ENCODE measurements at places on chromosomes 5 and 9.

- no peak for DNase-seq
Observed at GRCh38 chr5:169584998-169585451, 1.5 kb downstream of the SPDL1 start.

DNA sequence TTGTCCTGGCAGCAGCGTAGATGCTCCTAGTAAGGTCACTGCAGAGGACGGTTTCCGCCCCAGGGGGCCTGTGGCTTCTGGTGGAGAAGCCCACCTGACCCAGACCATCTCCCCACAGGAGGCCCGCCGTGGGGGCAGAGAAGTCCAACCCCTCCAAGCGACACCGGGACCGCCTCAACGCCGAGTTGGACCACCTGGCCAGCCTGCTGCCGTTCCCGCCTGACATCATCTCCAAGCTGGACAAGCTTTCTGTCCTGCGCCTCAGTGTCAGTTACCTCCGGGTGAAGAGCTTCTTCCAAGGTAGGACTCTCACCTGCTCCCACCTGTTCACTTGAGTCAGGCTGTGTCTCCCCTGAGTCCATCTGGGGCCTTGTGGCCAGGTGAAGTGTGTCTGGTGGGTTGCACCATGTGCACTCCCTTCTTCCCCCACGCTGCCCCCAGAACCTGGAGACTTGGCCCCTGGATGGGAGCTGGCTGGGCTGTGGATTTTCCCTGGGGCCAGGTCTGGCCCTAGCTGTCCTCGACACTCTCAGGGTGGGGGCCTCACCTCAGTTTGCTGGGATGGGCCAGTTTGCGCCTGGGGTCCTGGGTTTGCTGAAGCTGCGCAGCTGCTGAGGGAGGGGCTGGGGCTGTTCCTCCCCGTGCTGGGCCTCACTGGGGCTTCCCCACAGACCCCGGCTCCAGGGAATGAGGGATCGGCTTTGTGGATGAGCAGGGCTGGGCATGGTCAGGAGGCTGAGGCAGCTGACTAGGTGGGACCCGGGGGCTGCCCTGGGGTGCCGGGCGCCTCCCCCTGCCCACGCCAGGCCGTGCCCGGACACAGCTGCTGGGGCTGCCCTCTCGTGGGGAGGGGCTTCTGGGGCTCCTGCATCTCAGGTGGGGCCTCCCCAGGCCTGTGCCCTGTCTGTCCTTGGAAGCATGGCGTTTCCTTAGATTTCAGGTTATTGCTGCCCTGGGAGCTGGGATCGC, 32.4 kb downstream of the AHRR start:
- DNase-seq: no peak

- DNase-seq: no peak
Observed at GRCh38 chr5:95390812-95391492, at the start of gene FAM81B. Gene FAM81B, plus strand, starts transcription at chr5:95391366. Its CDS starts 24 bp downstream, at chr5:95391390.

DNA sequence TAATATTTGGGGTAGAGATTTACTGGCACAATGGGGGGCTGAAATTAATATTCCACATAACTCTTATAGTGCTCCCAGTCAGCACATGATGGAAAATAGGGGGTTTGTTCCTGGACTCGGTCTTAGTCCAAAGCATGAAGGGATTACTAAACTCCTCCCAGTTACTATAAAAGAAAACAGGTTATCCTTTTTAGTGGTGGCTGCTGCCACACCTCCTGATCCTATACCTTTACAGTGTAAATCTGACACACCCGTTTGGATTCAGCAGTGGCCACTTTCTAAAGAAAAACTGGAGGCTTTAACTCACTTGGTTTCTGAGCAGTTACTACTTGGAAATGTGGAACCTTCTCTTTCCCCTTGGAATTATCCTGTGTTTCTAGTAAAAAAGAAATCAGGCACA, 572.9 kb upstream of the PTGER4 start:
- no peak for DNase-seq

- DNase-seq: no peak
Observed at GRCh38 chr5:76271836-76272235, 131.2 kb upstream of the IQGAP2 start.

- no peak for DNase-seq
Observed at GRCh38 chr5:155624597-155625241, 611.2 kb downstream of the KIF4B start.

DNA sequence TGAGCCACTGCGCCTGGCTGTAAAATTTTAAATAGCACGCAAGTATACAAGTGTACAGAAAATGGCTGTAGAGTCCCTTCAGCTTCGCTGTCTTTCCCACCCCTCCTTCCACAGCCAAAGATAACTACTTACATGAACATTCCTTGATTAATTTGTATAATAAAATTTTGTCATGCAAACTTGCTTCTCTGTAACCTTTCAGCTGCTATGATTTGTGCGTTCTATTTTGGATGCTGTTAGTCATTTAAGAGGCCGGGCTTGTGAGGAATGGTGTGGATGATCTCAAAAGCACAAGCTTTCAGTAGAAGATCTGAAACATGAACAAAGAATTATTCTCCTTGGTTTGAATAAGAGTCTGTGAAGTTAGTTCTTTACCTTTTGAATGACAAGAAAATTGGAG, 115.0 kb upstream of the TLE1 start:
- DNase-seq: no peak

- DNase-seq: no peak
Observed at GRCh38 chr5:85998656-85999055, 619.1 kb upstream of the COX7C start.

- no peak for DNase-seq
Observed at GRCh38 chr9:4303006-4303405, 3.1 kb upstream of the GLIS3 start.

DNA sequence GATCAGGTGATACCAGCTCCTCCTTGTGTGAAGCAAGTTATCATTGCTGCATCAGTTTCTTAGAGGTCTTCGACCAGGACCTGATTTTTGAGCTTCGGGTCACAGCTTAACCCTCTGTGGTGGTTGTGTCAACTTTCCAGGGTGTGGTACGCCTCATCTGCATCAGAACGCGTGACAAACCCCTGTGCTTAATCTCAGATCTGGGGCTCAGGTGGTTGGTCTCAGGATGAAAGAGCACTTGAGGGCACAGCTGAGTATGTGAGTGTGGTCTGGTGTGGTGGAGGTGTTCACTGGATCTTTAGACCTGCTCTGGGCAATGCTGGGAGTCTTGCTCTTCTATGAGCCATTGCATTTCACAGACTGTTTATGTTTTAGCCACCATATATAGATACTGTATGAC, 64.1 kb downstream of the OSTF1 start:
- DNase-seq: no peak

- DNase-seq: no peak
Observed at GRCh38 chr5:17356551-17356950, 139.1 kb downstream of the BASP1 start.

- DNase-seq: peak; percentile 66
Observed at GRCh38 chr9:131394464-131395156, 724 bp downstream of the PRRC2B start.

GRCh38 chr9:93899609-93900435, 55.3 kb downstream of the BARX1 start:
- no peak for DNase-seq

GRCh38 chr5:38585816-38586215, 29.4 kb upstream of the LIFR start:
- no peak for DNase-seq

- DNase-seq: no peak
Observed at GRCh38 chr9:37468620-37469019, 3.4 kb upstream of the ZBTB5 start.

- DNase-seq: no peak
Observed at GRCh38 chr5:73022471-73023169, 66.8 kb downstream of the FCHO2 start.

DNA sequence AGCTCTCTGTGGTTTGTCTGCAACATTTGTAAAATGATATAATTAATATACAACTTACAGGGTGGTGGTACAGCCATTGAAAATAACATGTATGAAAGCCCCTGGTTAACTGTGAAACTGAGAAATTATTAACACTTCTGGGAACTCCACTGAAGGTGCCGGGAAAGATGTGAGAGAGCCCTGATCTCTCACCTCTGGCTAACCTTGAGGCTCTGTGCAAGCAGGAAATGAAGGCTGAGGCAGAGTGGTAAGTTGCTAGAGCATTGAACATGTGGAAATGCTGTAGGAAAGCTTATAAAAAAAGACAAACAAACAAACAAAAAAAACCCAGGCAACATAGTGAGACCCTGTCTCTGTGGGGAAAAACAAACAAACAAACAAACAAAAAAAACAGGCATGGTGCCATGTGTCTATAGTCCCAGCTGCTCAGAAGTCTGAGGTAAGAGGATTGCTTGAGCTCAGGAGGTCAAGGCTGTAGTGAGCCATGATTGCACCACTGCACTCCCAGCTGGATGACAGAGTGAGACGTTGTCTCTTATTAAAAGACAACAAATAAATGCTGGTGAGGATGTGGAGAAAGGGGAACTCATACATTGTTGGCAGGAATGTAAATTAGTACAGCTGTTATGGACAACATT, 7.5 kb downstream of the CATSPER3 start:
- no peak for DNase-seq

DNA sequence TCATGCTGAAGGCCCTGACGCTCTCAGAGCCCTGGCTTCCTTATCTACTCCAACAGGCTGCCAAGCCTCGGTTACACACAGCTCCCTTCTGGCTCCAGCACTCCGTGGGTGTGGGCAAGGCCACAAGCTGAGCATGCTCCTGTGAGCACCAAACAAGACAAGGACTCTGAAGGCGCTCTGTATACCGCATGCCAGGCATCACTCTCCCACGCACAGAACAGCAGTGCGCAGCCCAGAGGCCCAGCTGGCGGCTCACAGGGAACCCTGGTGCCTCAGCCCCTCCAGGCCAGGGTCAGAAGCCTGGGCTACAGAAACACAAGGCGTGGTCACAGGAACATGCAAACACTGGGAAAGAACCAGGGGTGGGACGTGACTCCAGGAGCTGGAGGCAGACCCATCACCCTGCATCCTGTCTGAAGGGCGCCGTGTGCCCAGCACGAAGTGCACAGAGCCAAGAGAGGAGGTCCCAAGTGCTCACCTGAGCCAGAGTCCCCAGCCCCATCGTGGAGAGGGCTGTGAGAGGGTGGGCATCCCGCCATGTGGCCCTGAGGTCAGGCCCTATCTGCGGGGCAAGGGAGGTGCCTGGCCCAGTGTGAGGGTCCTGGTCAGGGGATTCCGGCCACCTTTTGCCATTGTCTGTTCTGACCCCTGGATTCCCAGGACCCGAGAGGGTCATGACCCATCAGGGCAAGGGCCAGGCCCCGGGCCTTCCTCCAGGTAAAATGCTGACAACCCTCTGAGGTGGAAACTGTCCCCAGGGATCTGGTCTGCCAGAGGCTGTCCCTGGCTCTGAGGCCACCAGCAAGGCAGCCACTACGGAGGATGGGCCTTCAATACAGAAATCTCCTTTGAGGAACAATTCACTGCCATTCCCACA, 54.7 kb downstream of the COL23A1 start:
- no peak for DNase-seq

DNA sequence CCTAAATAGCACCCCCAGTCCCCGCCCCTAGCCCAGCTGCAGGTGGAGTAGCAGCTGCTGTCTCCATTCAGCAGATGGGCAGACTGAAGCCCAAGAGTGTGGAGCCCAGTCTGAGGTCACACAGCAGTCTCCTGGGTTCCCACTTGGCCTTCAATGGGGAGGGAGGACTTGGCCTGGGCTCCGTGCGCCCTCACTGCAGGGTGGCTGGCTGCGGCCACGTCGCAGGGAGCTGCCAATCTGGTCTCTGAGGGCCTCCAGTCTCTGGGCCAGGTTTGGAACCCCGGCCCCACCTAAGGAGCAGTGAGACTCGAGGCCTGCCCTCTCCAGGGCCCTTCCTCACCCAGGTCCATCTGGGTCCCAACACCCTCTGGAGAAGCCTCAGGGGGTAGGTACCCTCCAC, 7.4 kb downstream of the KIF12 start:
- DNase-seq: no peak

DNA sequence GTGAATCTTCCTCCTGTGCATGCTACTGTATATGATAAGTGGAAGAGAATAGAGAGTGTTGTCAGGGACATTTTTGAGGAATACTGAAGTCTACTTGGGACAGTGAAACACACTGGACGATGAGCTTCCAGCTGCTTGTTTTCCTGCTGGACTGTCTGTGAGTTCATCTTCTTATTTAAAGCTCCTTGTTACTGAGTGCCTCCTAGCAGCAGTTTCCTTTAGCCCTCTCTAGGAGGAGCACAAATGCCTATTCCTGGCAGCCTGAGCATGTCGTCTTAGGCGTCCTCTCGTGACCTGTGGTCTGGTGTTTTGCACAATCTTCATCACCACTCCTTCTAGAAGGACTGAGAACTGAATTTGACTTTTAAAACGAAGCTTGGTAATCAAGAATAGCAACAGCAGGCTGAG, 43.8 kb downstream of the ANKRD33B start:
- DNase-seq: no peak

- peak; percentile 6 for DNase-seq
Observed at GRCh38 chr5:122183098-122183787, 53.9 kb downstream of the ZNF474 start.

GRCh38 chr9:130191749-130192120, 19.5 kb downstream of the NCS1 start:
- DNase-seq: peak; percentile 20

DNA sequence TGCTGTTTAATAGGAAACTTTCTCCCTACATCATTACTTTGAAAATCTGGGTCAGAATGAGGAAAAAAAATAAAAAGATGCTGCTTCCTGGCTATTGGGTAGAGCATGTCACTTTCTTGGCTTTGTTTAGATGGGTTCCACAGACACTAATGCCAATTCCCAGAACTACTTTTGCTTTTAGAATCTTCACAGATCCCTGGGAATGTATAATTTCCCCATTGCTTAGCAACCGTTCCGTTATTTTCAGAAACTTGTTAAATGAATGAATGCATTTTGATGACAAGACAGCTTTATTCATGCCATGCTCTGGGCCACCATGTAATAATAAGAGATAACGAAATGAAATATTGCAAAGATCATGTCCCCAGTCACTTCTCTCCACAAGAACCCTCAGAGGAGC, 126.5 kb upstream of the TRPC7 start:
- no peak for DNase-seq

DNA sequence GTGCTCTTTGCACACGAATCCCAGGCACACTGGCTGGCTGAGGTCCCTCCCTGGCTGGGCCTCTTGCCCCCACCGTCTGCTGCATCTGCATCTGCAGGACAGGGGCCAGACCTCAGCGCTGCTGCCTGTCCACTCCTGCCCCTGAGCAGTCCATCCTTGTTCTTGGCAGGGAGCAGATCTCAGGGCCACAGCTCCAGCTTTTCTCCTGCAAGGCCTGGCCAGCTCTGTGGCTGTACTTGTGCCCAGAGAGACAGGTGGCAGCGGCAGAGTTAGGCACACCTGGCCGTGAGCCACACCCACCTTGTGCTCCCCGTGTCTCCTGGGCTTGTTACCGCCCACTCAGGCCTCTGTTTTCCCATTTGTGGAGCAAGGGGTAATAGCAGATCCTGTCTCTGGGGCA, 13.9 kb downstream of the NEK6 start:
- no peak for DNase-seq

Measured in C1 segment of cervical spinal cord (tissue), 14 donors.